Fibroblast of upper back skin (primary cell): ENCODE measurements at places on chromosomes 6 and 20.

- DNase-seq, result no peak
These were observed 1579.3 kb downstream of the HACE1 start for GRCh38 chr6:103280417-103280816.

DNA sequence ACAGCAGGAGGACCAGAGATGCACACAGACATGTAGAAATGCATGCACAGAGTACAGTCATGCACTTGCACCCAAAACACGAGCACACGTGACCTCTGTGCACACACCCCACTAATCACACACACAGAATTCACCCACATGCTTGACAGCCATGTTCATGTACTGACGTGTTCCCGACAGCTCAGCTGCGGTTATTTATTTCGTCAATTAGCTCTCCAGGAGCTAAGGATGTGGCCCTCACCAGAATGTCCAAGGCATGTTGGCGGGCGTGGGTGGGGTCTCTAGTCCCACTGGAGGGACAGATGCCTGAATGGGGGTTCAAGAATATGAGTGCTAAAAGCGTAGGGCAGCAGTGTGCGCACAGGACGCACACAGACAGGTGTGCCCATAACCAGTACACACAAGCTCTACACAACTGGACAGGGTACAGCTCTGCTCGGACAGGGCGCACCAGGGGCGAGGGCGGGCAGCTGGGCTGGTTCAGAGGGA is 571 bp upstream of the PRPF6 start:
- peak; percentile 24 for DNase-seq

GRCh38 chr6:146650799-146651481 is 52.2 kb downstream of the ADGB start:
- DNase-seq, result no peak

- peak; percentile 79 for DNase-seq
These were observed 189.1 kb downstream of the DTNBP1 start for GRCh38 chr6:15473741-15474161.

- DNase-seq, result peak; percentile 92
These were observed 36.4 kb downstream of the MYLK4 start for GRCh38 chr6:2714111-2714895.

- DNase-seq, result no peak
These were observed 55.6 kb downstream of the EZR start for GRCh38 chr6:158763434-158764182.

- no peak for DNase-seq
These were observed 8.6 kb upstream of the SLC32A1 start for GRCh38 chr20:38715646-38716045.

DNA sequence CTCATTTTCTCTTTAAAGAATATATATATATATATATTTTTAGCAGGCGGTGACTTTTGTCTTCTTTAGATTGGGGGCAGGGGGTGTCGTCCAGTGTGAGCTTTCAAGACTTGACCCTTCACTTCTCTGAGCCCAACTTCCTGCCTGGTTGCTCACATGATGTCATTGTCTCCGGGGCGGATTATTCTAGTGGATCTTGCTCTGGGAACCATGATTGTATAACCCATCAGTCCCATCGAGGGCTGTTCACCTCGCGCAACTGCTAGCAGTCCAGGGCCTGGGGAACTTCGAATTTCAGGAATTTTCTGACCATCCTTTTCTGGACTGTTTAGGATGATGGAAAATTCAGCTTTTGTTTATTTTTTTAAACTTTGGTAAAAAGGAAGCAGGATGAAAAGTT is 1.0 kb downstream of the IGF2R start:
- peak; percentile 61 for DNase-seq

DNA sequence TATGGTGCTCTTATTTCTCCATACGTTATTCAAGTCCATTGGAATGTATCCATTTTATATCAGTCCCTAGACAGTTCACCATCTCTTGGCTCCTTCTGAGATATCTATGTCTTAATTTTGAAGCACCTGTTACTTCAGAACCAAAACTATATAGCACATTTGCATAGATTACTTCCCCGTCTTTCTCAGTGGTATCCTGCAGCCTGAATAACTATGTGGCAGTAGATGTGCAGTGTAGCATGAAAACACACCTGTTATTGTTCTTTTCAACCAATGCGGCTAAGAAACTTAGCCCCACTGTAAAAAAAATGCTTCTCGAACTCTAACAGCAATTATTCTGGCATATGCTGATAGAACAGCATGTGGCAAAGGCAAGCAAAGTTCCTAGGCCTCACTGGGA is 1184.4 kb upstream of the ADGRB3 start:
- no peak for DNase-seq

DNA sequence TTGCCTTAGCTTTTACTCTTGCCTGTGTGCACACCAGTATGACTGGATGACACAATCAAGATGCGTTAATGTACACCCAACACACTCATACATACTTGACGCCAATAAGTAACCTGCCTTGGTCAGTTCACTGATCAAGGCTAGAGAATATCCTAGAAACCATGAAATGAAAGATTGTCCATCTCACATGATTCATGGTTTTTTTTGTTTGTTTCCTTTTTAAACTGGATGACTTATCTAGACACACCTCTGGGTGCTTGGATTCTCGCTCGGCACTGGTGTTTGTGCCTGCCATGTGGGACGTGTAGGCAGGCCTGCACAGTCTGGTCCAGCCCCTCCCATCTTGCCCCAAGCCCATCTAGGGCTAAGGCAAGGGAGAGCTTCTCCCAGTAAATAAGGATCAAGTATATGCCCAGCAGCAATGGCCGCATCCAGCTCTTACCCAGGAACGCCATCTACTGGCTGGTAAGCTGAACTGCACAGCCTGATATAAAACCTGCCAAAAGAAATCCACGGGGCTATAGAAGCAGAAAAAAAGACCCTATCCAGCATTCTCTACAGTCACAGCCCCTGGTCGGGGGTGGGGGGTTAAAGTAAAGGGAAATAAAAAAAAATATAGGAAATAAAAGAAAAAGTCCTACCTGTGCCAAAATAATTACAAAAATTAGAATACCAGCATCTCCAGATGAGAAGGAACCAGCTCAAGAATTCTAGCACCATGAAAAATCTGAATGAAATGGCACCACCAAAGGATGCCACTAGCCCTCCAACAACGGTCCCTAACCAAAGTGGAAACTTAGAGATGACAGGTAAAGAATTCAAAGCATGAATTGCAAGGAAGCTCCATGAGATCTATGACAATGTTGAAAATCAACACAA is 73.3 kb downstream of the OTOR start:
- DNase-seq, result peak; percentile 43

GRCh38 chr6:53309059-53309900 is 39.5 kb downstream of the ELOVL5 start:
- peak; percentile 88 for DNase-seq

DNA sequence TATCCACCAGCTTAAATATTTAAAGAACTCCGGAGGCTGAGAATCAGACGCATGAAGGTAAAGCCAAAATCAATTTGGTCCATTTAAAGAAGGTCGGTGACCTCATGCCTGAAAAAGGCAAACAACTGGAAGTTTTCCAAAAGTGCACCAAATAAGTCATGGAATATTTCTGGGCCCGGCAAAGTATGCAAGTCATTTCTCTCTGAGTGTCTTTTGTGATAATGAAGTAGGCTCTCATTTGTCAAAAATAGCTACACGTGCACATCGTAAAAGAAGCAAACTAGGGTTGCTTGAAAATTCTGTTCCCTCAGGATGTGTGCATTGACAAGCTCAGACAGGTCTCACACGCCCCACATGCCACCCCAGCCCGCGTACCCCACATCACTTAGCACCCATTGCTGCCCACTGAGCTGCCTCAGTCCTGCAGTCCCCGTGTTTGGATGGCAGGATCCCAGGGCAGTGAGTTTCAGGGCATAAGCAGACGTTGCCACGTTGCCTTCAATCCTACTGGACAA is 20.5 kb upstream of the PYGB start:
- peak; percentile 77 for DNase-seq

DNA sequence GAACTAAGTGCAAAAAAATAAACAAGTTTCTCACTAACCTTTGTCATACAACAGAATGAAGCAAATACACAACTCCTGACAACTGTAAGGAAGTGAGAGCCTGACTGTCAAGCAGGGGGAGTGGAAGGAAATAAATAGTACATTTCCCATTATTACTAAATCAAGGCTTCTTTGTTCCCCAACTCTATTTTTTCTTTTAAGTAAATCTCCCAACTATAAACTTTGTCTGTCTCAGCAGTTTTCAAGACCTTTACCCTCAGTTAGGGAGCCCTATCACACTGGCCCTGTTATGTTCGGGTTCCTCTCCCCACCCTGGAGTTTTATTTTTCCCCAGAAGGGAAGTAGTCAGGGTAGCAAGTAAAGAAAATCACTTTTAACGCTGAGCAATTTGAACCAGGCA is 24.1 kb upstream of the IPCEF1 start:
- no peak for DNase-seq

DNA sequence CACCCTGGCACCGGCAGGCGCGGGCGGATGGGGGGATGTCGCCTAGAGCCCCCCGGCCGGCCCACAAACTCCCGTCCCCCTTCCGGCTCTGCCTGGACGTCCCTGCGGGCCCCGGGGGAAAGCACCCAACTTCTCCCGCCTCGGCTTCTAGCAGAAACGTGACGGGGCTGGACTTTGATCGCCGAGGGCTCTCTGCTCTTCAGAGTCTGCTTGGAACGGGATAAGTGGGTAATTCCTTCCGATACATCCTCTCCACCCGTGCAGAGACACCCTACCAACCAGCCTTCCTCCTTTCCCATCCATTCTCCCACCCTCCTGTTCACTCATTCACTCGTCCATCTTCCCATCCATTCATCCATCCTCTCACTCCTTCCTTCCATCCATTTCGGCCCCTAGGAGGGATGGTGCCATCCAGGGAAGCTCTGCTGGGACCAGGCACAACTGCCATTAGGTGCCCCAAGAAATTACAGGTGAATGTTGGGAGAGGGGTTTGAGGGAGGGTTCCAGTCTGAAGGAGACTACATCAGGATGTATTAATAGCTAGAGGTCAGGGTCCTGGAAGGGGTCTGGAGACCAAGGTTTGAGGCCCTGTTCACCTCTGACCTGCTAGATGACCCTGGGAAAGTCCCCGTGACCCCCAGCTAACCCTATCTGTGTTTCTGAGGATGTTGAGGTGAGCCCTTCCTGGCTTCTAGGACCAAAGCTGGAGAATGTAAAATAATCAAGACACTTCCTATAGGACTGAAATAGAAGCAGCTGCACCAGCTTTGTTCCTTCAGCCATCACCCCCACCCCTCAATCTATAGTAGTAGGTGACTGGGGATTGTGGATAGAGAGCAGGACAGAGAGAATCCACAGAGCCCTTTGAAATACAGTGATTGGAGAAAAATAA is 538 bp downstream of the TTLL9 start:
- no peak for DNase-seq

DNA sequence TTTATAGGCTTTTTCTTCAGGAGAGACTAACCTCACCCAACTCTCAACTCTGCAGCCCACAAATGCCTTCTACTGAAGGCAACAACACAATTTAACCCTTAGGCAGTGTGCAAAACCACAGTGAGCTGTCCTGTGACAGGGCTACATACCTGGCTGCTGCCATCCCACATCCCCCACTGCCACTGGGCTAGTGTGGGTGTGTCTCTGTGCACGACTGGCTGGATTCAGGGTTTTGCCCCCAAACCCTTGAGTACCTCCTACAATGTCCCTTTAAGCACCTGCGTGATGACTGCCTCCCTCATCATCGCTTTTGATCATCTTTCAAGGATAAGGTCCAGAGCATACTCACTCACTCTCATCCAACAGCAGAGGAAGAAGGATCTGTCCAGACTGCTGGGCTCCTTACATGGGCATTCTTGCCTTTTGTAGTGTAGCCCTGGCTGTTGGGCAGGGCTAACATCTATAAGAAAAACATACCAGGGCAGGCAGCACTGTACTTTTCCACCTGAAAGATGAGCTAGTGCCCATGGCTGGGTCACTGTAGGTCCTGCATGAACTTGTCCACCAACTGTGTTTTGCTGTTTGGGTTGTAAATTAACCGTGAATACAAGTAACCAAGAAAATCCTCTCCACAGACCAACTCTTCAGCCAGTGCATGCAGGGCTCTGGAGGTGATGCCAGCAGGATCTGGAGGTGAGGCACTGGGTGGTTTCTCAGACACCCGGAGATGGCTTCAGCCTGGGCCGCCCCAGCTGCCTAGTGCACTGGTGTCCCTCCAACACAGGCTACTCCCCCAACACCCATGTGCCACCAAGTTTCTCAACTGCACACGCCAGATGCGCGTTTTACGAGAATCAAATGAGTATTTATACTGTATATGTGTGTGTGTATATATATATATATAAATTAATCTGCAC is 45.2 kb downstream of the PLCG1 start:
- no peak for DNase-seq

- peak; percentile 64 for DNase-seq
These were observed 312.7 kb upstream of the TBX18 start for GRCh38 chr6:85077098-85077497.

DNA sequence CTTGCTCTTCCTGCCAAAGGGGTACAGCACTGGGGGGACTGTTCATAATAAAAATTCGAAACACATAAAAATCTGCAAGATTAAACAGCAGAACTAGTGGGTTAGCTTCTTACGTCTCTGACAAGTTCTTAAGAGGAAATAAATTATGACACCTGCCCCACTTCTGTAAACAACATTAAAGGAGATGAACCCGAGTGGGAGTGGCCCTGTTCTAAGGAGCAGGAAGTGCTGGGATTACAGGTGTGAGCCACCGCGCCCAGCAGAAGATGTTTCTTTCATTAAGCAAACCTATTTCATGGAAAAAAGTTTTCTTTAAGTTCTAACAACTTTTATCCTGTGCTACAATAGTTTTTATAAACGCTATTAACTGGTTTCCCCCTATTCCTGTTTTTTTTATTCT is 24.6 kb downstream of the USP45 start:
- DNase-seq, result no peak

DNA sequence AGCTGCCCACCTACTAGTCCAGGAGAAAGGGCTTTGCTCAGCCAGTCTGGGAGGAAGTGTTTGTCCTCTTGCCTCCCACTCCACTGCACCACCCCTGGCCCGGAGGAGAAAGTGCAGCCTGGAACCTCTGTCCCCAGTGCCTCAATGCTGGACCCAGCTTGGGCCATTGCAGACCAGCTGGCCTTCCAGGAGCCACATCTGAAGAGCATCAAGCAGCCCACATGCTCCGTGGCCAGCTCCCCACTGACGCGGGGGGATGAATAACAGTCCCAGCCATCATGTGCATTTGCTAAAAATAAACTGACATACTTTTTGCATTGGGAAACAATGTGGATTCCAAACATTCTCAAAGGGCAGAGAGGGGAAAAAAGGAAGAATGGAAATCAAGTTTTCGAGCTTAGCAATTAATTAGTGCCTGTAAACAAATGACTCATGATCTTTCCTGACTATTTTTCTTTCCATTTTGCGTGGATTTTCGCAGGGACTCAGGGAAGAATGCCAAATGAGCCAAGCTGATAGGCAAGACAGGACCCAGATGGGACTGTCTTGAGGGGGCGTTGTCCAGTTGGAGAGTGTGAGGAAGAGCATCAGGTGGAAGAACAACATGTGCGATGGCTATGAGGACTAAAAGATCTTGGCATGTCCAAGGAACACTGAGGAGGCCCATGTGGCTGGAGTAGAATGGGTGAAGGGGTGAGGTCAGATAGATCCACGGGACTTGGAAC is 34.1 kb downstream of the CEBPB start:
- DNase-seq, result peak; percentile 90

DNA sequence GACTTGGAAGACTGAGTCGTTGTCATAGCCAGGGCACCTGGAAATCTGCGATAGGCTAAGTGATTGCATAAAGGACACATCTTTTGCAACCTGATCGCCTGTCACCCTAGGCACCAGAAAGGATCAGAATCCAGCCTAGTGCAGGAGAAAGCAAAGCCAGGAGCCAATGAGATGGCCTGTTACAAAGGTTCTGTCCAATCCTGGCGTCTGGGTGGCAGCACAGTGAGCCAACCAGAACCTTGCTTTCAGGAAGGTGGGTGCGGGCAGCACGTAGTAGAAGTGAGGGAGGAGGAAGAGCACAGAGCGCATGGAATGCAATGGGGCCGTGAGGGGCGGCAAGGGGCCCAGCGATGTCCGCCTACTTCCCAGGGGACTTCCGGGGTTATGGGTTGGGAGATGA is 120.4 kb upstream of the GGTLC1 start:
- DNase-seq, result no peak
